ENCODE measurements at places on chromosomes 2 and 18. TPM values are rescaled to one million over a fixed set of nuclear protein-coding genes. Genes with fewer than 3 reads are reported as not detected.

GRCh38 chr2:3219536-3219935 is 158.1 kb downstream of the EIPR1 start:
- no peak overlapping the region for H3K4me3 ChIP-seq
- no peak overlapping the region for H3K27ac ChIP-seq
- no peaks in the 10 kb centered on the region for H3K27me3 ChIP-seq
- H3K36me3 ChIP-seq = no peaks in the 10 kb centered on the region
- H3K4me1 ChIP-seq = no peaks in the 10 kb centered on the region

DNA sequence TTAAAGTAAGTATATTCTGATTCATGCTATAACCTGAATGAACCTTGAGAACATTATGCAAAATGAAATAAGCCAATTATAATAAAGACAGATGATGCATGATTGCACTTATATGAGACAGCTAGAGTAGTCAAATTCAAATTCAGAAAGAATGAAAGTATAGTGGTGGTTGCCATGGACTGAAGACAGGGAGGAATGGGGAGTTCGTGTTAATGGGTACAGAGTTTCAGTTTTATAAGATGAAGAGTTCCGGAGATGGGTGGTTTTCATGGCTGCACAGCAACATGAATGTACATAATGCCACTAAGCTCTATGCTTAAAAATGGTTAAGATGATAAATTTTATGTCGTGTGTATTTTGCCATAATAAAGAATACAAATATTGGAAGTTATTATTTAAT is 751.2 kb downstream of the TSN start:
- H3K4me1 ChIP-seq = no peaks in the 10 kb centered on the region
- no peak overlapping the region for H3K27ac ChIP-seq
- H3K36me3 ChIP-seq = no peaks in the 10 kb centered on the region
- DNase-seq = no peak

- DNase-seq = peak; percentile 64
- H3K27ac ChIP-seq = no peak overlapping the region
- H3K27me3 ChIP-seq = peaks cover 9% of the 10 kb centered on the region
- no peaks in the 10 kb centered on the region for H3K36me3 ChIP-seq
Observed at GRCh38 chr2:119517433-119517832, 6.8 kb downstream of the SCTR start.

DNA sequence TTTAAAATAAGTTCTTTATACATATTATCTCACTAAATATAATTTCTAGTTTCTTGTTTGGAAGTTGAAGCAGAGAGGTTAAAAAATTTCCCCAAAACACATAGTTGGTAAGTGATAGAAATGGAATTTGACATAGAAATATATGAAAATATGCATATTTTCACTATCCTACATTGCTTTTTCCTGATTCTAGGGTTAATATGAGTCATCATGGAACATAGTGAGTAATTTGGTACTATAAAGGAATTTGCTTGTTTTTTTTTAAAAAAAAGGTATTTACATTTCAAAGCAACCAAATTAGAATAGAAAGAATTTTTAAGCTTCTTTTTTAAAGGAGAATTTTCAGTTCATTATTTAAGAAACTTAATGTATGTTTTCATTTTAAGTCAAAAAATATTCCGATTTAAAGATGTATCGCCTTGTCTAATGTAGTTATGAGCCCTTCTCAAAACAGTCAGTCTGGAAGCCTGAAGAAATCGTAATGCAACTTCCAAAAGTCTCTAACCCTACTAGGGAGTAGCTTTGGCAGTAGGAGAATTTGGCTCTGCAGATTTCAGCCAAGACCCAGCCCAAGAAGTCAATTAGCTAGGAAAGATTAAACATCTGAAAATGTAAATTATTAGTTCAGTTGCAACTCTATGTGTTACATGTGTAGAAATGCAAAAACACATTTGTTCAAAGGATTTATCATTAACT is 147.3 kb downstream of the RDH14 start:
- no peaks in the 10 kb centered on the region for H3K27me3 ChIP-seq

GRCh38 chr2:163808406-163808805 is 72.6 kb upstream of the FIGN start:
- no peak for DNase-seq
- H3K4me3 ChIP-seq = no peak overlapping the region
- no peak overlapping the region for H3K27ac ChIP-seq
- no peaks in the 10 kb centered on the region for H3K4me1 ChIP-seq
- H3K27me3 ChIP-seq = no peaks in the 10 kb centered on the region

The GPR35 gene
- polyA plus RNA-seq = 1.2 TPM

All from SK-N-SH (cell line).